ENCODE measurements at places on chromosomes 6 and 20.

DNA sequence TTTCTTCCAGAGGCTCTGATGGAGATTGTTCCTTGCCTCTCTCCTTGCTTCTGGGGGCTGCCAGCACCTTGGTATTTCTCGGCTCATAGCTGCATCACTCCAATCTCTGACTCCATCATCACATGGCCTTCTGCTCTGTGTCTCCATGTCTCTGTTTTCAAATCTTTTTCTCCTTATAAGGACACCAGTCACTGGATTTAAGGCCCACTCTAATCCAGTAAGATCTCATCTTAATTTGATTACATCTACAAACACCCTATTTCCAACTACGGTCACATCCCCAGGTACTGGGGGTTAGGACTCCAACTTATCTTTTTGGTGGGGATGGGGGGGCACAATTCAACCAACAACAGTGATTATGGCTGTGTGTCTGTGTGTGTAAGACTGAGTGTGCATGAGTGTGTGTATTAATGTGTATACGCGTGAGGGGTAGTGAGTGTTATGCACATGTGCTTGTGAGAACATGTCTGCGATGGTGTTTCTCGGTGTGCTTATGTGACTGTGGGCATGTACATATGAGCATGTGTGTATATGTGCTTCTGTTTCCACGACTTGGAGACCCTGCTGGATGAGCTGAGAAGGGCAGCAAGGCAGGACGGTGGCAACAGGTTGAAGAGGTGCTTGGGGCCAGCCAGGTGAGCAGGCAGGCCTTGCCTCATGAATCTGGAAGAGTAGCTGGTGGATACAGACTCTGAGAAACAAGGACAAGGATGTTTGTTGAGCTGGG lies 130.5 kb downstream of the MRPL14 start:
- no peak for DNase-seq

- DNase-seq = no peak
Measured at GRCh38 chr6:106546691-106547414, 82.4 kb downstream of the RTN4IP1 start.

DNA sequence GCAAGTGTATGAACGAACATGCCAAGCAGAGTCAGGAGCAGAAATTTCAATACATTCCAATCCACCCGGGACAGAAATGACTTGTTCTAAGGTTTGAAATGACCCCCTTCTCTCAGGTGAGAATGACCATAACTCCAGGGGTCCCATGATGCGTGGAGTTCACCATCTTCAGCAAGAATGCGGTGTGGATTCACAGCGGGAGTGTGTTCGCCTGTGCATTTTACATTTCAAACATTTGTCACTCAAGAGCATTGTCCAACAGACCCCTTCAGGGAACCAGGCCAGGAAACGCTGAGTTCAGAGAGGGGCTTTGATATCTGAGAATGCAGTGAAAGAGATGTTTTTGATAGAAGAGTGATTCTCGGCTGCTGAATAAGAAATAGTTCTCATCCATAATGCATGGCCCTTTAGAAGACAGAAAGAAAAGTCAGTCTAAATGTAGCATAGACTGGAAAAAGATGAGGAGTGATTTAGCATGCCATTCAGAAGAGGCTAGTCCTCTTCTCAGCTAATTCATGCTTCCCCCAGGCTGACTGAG lies 200.3 kb upstream of the KCNG1 start:
- no peak for DNase-seq

DNA sequence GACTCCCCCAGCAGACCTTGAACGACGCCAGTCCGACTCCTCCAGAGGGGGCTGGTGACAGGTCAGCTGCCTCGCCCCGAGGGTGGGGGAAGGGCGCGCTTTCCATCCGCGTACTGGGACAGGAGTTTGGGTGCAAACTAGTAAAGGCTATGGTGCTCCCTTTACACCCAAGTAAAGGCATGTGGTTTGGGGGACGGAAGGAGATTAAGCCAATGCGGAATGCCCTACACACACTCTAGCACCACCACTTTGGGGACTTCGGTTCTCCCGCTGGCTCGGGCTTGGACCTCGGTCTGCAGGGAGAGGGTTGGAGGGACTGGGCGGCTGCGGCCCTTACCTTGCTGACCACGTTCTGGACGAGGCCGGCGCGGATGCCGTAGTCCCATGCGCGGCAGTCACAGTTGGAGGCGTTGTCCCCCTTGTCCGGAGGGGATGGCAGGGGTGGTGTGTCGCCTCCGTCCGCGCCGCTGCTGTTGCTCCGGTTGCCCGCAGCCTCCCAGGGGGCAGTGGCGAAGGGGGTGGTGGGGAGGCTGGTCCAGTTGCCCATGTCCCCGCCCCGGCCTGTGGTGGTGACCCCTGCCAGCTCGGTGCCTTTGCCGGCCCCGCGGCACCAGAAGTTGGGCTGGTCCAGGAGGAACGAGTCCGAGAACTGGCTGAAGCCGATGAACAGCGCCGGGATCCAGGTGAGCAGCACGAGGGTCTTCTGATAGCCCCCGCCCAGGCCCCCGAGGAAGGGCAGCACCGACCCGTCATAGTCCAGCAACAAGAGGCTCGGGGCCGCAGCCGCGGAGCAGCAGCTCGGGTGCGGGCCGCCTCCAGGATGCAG lies 1.1 kb downstream of the SLC22A23 start:
- DNase-seq = peak; percentile 29

- DNase-seq = peak; percentile 81
Measured at GRCh38 chr6:43771210-43771857, 1.3 kb downstream of the VEGFA start.

- no peak for DNase-seq
Measured at GRCh38 chr6:133814238-133814637, 74.7 kb upstream of the TCF21 start.

- no peak for DNase-seq
Measured at GRCh38 chr20:63696306-63696627, 185 bp upstream of the TNFRSF6B start.

- no peak for DNase-seq
Measured at GRCh38 chr6:111280445-111280955, 193.2 kb downstream of the SLC16A10 start.

- no peak for DNase-seq
Measured at GRCh38 chr6:14337152-14337551, 219.6 kb downstream of the CD83 start.

GRCh38 chr20:1741309-1742048 lies 83.9 kb upstream of the SIRPG start:
- DNase-seq = no peak

DNA sequence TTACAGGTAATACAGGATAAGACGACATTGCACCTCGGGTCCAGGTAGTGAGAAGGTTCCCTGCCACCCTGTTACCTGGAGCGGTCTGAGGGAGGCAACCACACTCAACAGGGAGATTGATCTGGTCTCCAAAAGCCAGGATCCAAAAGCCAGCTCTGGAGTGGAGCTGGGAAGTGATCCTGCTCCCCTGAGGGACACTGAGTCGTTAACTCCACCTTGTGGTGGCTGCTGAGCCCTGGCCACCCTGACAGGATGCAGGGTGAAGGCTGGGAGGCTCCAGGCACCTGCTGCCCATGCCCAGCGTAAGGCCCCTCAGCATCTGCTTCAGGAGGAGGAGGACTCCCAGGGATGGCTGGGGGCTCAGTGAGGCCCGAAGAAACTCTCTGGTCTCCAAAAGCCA lies 38.7 kb upstream of the SLC22A2 start:
- DNase-seq = no peak

DNA sequence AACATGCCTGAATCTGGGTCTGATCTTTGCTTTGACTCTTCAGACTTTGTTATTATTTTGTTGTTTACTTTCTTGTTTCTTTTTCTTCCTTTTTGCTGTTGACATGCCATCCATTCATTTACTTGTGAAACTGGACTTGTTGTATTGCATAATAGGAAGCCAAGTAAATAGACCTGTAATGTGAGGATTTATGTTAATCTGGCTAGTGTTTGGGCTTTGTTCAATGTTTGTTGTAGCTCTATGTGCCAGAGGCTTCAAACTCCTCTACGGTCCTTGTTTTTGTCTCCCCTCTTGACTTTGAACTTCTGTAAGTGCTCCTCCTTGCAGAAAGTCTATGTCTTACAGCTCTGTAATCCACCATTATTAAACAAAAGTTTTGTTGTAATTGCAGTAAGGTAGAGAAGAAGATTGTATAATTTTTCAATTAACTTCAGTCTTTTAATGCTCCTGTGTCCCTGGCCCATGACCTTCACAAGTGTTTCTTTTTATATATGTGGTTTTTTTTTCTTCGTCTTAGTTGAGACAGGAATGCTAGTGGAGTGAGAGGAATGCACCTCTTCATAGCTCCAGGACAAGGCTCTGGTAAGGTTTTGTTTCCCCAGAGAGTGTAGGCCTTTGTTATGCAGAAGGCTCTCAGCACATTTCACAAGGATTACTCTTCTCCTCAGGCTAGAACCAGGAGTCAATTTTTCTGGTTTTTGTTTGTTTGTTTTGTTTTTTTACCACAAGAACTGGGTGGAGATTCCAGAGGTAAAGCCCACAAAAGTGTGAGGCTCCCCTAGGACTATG lies 1061.8 kb upstream of the CITED2 start:
- no peak for DNase-seq

- no peak for DNase-seq
Measured at GRCh38 chr20:20076297-20077065, 24.1 kb downstream of the CFAP61 start.

DNA sequence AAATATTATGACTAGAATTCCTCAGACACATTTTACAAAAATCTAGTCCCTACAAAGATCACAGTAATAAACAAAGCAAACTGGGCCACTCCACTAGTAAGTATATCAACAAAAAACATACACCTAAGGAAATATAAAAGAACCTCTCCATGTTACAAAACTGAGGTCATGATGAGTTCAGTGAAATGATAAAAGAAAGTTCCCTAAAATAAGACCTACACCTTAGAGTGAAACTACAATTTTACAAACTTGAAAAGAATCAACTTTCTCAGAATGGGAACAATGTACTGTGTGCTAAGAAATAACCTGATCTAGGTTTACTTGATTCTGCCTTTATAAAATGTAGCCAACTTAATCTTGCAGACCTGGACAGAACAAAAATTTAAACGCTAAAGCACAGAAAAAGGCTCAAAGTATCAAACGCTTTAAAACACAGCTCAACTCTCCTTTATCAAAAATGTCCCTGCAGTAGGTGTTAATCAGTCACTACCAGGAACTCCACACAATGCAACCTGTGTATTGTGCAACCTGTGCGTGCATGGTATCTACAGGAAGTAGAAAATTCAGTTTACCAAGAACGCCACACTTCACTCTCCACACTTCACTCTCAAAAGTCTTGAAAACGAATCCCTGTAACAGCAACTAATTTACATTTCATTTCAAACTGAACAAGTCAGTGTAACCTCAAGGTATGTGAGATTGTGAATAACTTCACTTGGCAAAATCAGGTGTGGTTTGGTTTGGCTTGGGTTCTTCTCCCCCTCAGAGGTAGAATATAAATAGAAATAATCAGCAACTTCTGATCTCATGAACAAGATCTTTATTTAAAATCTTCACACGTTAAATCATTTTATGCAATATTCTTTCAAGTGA lies 1.8 kb downstream of the RALGAPA2 start:
- DNase-seq = no peak

GRCh38 chr6:24752503-24752902 lies 22.2 kb upstream of the GMNN start:
- no peak for DNase-seq

GRCh38 chr20:33999025-33999649 lies 5.4 kb downstream of the RALY start:
- DNase-seq = no peak

GRCh38 chr6:127119102-127120022 lies 891 bp downstream of the RSPO3 start:
- DNase-seq = peak; percentile 59

DNA sequence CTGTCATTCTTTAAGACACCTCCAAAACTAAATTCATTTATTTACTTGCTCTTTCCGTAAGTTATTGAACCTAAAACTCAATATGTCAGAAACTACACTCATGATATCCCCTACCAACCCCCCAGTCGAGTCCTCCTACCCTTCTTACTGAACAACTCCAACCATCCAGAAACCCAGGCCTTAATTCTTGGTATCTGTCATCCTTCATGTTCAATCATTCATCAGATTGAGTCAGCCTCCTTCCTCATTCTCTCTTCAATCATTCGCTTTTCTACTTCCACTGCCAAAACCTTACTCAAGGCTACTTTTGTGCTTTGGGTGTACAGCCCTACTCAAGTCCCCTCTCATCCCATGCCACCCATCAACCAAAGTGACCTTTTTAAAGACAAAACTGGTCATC lies 95.7 kb downstream of the SMLR1 start:
- no peak for DNase-seq

DNA sequence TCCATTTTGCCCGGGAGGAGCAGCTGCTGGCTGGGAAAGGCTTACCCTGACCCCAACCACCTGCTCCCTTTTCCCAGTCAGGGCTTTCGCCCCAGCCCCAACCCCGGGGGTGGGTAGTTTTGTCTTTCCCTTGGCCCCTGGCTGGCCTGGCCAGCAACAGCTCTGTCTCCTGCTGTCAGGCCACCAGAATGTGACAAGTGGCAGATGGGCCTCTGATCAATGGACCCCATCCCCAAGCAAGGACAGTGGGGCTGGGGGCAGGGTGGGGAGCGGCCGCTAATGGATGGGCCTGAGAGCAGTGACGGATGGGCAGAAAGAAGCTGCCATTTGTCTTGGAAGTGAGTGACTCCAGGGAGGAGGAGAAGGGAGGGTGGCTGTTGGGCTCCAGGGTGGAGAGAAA lies 121.6 kb downstream of the DHX35 start:
- no peak for DNase-seq

DNA sequence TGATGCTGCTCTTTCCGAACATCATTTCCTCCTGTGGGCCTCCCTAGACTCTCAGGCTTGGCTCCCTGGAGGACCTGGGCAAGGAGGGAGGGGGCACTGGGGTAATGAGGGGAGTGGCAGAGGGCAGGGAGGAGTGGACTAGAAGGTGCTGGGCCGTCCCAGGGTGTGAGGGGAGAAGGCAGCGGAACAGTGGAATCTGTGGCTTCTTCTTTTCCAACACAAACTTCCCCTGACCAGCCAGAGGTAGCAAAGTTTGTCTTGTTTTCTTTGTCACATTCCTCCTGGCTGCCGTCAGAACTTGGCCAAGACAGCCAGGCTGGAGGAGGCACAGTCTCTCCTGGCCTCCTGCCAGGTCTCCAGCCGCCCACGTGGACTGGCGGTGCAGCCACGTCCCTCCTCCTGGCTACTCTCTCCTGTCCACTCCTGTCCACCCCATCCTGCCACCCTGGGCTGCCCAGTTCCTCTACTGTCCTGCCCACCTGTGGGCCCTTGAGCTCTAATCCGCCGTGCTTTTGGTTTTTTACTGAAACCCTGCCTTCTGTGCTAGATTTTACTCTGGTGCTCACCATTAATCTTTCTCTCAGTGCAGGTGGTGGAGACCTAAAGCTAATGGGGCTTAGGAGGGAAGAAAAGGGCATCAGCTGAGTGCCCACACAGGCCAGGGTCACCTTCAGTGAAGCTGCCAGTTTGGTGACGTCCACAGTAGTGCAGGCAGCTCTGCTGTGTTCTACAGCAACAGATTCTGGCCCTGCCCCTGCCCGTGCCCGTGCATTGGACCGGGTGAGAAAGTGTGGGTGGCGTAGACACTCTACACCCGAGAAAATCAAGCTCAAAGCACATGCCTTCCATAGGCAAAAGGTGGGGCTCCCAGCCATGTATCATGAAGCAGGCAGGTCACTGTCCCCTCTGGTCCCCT lies 2.8 kb upstream of the CDSN start:
- DNase-seq = no peak

DNA sequence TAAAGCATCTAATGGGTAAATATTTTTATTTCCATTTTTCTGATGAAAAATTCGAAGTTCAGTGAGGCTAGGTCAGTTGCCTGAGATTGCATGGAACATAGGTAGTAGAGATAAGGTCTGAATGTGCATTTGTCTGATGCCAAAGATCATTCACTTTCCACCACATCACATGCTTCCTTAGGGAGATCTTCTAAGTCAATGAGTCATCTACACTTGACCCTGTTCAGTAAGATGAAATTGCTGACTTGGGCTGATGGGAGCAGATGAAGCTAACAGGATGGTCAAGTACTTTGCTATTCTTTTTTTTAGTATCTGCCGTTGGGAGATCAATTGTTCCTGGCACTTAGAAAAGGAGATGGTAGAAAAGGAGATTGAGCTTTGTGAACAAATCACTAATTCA lies 511.3 kb downstream of the PHF3 start:
- no peak for DNase-seq

Data from GM06990 (cell line).